MM.1S (cell line): ENCODE measurements at places on chromosomes 1 and 21.

DNA sequence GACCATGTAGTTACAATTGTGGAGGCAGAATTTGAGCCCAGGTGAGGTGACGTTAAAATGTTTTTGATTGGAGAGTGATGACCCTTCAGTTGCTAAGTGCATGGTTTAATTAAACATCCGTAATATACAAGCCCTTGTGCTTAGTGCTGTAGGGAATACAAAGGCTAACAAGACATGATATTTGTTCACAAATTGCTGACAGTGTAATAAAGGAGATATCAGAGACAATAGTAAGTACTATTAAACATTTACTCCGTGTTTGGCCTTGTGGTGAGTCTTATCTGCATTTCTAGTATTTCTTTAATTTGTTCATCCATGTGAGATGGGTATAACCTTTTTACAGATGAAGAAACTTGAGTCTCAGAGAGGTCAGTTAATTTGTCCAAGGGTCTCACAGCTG, 37.9 kb downstream of the RLF start:
- no peak overlapping the region for H3K4me3 ChIP-seq
- H3K4me1 ChIP-seq, result no peaks in the 10 kb centered on the region
- no peaks in the 10 kb centered on the region for H3K36me3 ChIP-seq
- DNase-seq, result no peak
- H3K27ac ChIP-seq, result no peak overlapping the region

DNA sequence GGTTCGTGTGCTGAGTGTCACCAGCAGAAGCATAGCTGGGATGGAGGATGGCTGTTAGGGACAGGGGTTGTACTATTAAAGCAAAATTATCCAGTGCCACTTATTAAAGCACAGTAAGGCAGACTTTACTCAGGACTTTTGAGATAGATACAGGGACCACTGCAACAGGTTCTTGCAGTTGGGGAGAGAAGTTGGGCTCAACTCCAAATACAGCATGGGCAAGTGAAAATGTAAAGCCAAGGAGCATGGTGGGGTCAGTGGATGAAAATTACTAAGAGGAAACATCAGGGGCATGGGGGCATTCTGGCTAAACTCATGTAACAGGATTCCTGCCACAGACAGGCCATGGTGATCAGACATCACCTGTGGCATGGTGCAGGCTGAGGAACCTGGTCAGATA, 15.0 kb upstream of the REN start:
- no peaks in the 10 kb centered on the region for H3K36me3 ChIP-seq
- H3K27ac ChIP-seq, result no peak overlapping the region
- DNase-seq, result no peak
- no peaks in the 10 kb centered on the region for H3K4me1 ChIP-seq
- H3K27me3 ChIP-seq, result 0 out of 2 replicates have a peak, but pooled peaks cover 10% of the 10 kb centered on the region
- no peak overlapping the region for H3K4me3 ChIP-seq

- H3K36me3 ChIP-seq, result no peaks in the 10 kb centered on the region
- no peaks in the 10 kb centered on the region for H3K4me1 ChIP-seq
- no peak for DNase-seq
- H3K27me3 ChIP-seq, result no peaks in the 10 kb centered on the region
- no peak overlapping the region for H3K4me3 ChIP-seq
Observed at GRCh38 chr1:243459059-243459458, 203.2 kb downstream of the SDCCAG8 start.

DNA sequence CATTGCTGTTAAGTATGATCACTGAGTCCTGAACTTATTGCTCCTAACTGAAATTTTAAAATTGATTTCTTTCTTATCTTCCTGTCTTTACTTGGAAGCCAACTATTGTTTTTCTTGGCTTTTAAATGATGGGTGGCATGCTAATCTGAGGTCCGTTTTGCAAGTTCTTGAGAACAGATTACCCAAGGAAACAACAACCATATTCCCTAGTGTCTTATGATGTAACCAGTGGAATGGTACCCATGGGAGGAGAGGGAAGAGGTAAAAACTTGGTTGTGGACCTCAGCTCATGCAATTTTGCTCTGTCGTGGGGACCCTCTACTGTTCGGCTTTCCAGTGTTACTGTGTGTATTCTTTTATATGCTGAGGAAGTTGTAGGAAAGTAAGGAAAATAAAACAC, 454.8 kb upstream of the ADAMTS5 start:
- no peak overlapping the region for H3K27ac ChIP-seq
- H3K4me3 ChIP-seq, result no peak overlapping the region
- no peak for DNase-seq
- H3K27me3 ChIP-seq, result no peaks in the 10 kb centered on the region
- H3K36me3 ChIP-seq, result no peaks in the 10 kb centered on the region
- no peaks in the 10 kb centered on the region for H3K4me1 ChIP-seq

GRCh38 chr1:87794788-87795614, 466.3 kb downstream of the LMO4 start:
- H3K4me3 ChIP-seq, result no peak overlapping the region
- H3K27ac ChIP-seq, result no peak overlapping the region
- no peak for DNase-seq
- H3K27me3 ChIP-seq, result no peaks in the 10 kb centered on the region
- H3K36me3 ChIP-seq, result no peaks in the 10 kb centered on the region

- no peaks in the 10 kb centered on the region for H3K4me1 ChIP-seq
- no peaks in the 10 kb centered on the region for H3K27me3 ChIP-seq
- DNase-seq, result no peak
- no peak overlapping the region for H3K27ac ChIP-seq
Observed at GRCh38 chr1:63423649-63424048, 56.2 kb downstream of the ALG6 start.

- 0 out of 2 replicates have a peak, but pooled peaks cover 3% of the 10 kb centered on the region for H3K4me1 ChIP-seq
- H3K27me3 ChIP-seq, result no peaks in the 10 kb centered on the region
- no peaks in the 10 kb centered on the region for H3K36me3 ChIP-seq
- H3K4me3 ChIP-seq, result no peak overlapping the region
- H3K27ac ChIP-seq, result no peak overlapping the region
Observed at GRCh38 chr1:221567859-221568507, 173.9 kb downstream of the DUSP10 start.

DNA sequence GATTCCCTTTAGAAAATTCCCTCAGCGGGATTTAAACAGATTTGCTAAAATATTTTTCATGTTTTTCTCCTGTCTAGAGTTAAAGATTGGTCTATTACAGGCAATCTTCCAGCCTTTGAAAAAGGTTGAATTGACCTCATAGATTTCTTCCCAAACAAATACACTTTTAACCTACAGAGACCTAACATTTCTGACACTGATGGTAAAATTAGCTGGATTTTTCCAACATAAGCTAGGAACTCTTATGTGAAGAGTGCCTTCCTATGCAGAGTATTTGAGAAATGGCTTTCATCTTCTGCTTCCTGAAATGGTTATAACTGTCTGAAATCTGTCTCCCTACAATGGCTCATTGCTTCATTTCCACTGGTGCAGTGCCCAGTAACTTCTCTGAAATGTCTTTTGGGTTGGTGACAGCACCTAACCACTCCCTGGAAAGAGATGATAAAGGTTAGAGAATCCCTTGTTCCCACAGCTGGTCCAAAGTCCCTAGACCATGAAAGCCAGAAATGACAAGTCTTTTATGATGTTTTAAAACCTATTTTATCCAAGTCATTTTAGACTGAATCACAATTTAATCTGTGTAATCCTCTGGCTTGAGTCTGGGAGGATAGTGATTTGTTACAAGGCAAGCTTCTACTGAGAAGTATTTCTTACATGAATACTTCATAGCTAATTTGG, 269.4 kb downstream of the BACH1 start:
- no peak overlapping the region for H3K27ac ChIP-seq
- no peaks in the 10 kb centered on the region for H3K4me1 ChIP-seq
- H3K27me3 ChIP-seq, result no peaks in the 10 kb centered on the region
- no peak overlapping the region for H3K4me3 ChIP-seq

DNA sequence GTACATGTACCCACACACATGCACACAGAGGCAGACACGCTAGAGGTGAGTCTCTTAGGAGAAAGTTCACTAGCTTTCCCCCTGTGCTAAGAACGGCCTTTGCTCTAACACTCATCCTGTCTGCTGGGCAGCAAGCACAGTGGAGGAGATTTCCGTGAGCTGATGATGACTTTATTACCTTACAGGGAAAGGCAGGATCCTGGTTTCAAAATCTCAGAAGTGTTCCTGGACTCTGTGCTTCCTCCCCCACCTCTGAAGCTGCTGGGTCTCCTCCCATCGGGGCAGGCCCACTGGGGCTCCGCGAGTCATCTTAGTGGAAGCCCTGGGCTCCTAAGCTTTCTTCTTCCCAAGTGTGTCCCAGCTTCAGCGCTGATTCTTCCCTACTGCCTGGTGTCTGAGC, 2.7 kb downstream of the FAM3B start:
- peaks cover 17% of the 10 kb centered on the region for H3K4me1 ChIP-seq
- no peak overlapping the region for H3K4me3 ChIP-seq
- DNase-seq, result no peak
